ENCODE measurements at places on chromosomes 6 and 20.

- no peak for DNase-seq
Measured at GRCh38 chr6:84019842-84020211, 13.7 kb upstream of the MRAP2 start.

GRCh38 chr20:12058216-12058615 is 140.5 kb downstream of the BTBD3 start:
- DNase-seq = no peak

DNA sequence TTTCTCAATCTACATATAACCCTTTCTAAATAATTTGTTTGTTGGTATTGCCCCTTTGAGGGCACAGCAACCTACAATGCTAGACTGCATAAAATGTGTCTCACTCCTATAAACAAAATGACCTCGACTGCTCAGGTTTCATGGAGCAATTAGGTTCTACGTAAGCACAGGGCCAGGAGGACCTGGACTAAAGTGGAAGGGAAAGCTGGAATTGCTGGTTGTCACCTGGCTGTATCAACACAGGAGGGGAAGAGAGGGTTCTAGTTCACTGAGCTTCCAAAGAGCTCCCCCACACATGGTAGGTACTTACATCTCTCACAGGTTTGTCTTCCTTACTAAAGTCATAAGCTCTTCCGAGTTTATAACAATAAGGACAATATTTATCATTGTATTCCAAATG is 51.0 kb downstream of the NCOA6 start:
- no peak for DNase-seq

DNA sequence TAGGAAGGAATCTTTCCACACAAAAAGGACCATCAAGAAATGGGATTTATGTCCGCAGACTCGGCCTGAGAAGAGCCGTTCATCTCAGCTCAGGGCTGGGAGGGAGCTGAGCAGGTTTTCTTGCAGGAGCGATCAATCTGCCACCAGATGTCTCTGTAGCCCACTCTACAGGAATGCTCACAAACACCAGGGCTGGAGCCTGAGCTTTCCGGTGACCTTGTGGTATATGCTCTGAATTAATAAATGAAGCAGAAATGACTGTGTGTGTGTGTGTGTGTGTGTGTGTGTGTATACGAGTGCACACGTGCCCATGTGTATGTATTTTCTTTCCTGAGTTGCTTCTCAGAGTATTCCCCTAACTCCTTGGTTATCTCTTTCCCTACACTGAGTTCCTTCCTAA is 12.0 kb downstream of the CD83 start:
- peak; percentile 49 for DNase-seq

DNA sequence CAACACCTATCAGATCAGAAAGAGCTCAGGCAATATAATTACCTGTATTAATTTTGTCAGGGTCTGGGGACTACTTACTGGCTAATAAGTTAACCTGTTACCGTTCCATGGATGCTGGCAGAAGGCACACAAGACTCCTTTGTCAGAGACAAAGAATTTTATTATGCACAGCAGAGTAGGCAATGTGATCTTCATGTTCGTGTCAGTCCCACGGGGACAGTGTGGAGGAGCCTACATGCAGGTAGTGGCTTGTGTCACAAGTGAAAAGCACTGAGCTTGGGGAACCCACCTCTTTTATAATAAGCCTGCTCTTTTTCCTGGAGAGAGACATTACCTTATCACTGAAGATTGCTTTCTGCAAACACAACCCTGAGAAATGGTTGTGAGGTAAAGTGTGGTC is 96.9 kb downstream of the CD164 start:
- no peak for DNase-seq

GRCh38 chr6:95681736-95682135 is 104.4 kb downstream of the MANEA start:
- no peak for DNase-seq

- DNase-seq = no peak
Measured at GRCh38 chr6:158011478-158011920, 29.8 kb downstream of the SYNJ2 start.

- no peak for DNase-seq
Measured at GRCh38 chr6:122894791-122895190, 101.2 kb upstream of the CLVS2 start.

DNA sequence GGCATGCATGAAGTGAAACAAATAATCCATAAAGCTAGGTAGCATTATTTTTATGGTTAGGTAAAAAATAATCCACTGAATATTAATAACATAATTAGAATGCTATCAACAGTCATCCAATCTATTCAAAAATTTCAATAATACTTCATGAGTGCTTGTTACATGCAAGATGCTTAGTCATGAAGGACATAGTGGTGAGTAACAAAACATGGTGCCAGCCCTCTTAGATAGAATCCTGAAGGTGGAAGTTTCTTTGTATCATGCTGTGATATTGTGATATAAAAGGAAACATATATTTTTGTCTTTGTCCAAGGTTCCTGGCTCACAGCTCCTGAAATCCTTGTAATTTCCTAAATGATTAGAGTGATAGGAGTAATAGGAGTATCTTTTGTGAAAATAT is 14.9 kb downstream of the RCAN2 start:
- no peak for DNase-seq

GRCh38 chr6:148379966-148380713 is 37.5 kb downstream of the SASH1 start:
- no peak for DNase-seq

GRCh38 chr20:20017844-20018185 is 653 bp downstream of the NAA20 start:
- no peak for DNase-seq

GRCh38 chr6:62037445-62037844 is 248.6 kb downstream of the KHDRBS2 start:
- no peak for DNase-seq

GRCh38 chr6:166526937-166527336 is 59.5 kb downstream of the RAMACL start:
- no peak for DNase-seq

- DNase-seq = no peak
Measured at GRCh38 chr20:43840382-43841070, 74.1 kb upstream of the TOX2 start.

GRCh38 chr6:111531185-111531584 is 48.2 kb upstream of the REV3L start:
- no peak for DNase-seq

- DNase-seq = no peak
Measured at GRCh38 chr20:30500829-30501440, 756.5 kb upstream of the DEFB115 start.

- no peak for DNase-seq
Measured at GRCh38 chr6:70363741-70364493, 49.4 kb upstream of the FAM135A start.

DNA sequence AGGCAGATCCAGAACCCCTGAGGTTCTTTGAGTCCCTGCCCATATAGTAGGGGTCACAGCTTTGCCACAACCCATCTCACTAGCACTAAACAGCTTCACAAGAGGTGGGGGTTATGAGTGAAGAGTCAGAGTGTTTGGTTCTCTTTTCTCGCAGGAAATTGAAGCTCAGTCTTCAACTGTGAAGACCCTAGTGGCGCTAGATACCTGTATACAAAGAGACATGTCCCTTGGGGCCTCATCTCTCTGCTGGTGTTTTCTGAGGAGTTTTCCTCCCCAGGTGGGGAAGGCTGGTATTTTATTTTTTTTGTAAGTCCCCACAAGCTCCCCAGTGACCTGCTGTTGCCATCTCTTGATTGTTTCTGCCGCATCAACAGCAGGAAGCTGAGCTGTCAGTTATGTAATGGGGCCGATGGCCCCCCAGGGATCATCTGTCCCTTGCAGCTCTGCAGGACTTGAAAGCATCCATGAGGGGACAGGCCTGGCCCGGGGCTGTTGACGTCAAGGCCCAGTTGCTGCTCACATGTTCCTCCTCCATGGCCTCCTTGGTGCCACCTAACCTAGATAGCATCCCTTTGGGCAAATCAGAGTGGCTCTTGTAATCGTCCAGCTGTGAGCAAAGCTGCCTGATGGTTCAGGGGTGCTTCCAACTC is 23.1 kb downstream of the STK35 start:
- DNase-seq = no peak

GRCh38 chr20:2283706-2284423 is 11.9 kb upstream of the TGM3 start:
- DNase-seq = no peak

DNA sequence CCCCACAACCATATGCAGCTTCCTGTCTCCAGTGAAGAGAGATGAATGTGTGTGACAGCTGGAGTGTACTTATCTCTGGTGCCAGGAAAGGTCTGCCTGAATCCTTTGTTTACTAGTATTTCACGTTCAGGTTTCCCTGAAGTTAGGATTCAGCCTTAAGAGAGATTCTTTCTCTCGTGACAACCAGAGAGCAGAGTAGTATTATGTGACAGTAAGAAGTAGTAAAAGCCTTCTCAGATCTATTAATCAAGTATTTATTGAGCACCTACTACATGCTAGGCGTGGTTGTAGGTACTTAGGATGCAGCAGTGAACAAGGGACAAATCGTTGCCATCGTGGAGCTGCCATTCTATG is 949 bp downstream of the KIFC1 start:
- no peak for DNase-seq

- peak; percentile 6 for DNase-seq
Measured at GRCh38 chr20:1758765-1759164, 101.2 kb upstream of the SIRPG start.

DNA sequence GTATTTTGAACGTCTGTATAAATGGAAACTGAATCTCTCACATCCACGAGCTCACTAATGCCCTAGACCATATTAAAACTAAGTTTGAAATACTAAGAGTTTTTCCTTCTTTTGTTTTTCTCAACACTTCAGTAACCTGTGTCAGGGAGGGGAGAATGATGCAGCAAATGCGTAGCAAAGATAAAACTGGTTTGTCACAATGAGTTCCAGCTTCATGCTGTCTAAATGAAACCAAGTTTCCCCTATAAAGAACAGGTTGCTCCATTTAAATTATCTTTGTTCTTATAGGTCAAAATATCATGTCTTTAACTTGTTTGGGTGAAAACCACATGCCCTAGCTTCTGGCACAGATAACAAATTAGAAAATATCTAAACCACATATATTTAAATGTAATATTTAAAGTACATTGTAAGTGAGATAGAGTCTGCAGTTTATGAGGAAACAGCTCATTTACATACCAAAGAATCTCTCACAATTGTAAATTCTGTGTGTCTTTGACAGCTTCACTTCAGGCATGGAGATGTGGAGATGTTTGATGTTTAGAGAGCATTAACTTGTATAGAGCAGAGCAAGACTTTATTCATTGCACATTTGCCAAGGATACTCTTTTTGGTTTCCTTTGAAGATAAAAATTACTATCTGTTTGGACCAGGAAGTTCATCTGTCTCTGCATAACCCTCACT is 7.3 kb downstream of the TRDN start:
- no peak for DNase-seq

DNA sequence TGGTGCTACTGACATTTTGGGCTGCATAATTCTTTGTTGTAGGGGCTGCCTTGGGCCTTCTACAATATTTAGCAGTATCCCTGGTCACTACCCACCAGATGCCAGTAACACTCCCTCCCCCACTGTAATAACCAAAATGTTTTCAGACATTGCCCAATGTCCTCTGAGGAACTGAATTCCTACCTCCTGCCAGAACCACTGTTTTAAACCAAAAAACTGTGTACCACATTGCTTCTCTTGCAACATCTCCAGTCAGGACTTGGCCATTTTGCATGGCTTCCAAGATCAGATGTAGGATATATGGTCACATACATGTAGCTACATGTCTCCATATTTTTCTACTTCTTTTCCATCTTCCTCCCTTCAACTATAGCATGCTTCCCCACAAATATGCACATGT is 97.4 kb upstream of the IFNGR1 start:
- DNase-seq = no peak

DNA sequence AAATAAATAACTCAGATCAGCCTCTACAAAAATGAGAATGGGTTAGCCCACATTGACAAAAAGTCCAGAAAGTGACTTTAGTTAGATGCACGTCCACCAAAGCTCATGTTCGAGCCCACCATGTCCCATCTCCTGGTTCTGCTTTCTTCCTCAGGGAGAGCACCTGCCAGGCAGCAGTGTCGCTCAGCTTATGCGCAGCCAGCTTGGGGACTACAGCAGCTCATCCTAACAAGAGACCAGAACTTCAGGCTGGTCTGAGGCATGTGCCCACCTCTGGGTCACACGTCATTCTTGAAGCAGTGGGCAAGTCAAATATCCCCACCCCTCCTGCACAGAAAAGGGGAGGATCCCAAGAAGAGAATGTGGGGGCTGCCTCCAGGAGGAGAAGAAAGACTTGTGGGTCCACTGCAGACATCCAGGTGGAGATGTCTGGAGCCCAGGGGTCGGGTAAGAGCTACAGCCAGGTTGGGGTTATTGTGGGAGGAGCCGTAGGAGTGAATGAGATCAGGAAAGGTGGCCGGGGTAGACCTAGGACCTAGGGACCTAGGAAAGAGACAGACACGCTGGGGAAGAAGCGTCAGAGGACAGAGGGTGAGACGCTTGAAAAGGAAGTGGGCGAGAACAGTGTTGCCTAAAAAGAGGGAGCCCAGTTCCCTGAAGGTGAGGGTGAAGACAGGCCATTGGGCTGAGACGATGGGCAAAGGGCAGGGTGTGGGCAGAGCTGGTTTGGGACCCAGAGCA is 52.5 kb downstream of the SSR1 start:
- DNase-seq = no peak

DNA sequence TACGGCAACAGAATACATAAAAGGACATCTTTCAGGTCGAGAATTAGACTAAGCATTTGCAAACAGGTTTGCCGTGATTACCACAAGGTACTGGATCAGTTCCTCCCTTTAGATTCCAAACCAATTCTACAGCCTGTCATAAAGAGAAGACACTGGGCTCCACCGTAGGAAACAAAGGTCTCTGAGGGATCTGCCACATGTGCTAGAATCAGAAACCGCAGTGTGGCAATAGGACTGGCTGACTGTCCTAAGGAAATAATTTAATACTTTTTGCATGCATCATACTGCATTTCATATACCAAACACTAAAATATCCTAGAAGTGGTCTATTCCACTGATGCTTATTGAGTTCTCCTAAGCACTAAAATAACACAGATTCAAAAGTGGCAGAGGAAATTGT is 59.2 kb downstream of the POPDC3 start:
- no peak for DNase-seq

- DNase-seq = no peak
Measured at GRCh38 chr20:24753130-24753529, 195.9 kb upstream of the CST7 start.

DNA sequence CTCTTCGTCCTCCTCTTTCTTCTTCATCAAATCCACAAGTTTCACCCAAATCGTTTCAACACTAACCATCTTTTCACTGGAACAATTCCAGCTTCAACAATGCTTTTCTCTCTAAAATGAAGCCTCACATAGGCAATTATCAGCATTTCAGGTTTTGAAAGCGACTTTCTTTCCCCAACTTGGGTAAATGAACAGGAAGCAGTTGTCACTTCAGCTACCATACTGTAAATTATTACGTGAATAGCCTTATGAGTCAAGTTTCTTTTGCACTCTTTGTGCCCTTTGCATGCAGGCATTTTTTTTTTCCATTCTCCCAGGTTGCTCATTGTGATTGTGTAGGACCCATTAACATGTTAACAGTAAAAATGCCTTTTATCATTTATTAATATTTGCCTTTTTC is 121.7 kb upstream of the BTBD3 start:
- no peak for DNase-seq

Measured in right kidney (tissue), 9 donors.